ENCODE measurements at places on chromosomes 7 and 10.

- no peak for DNase-seq
Observed at GRCh38 chr10:46530249-46531186, 25.9 kb downstream of the GPRIN2 start.

DNA sequence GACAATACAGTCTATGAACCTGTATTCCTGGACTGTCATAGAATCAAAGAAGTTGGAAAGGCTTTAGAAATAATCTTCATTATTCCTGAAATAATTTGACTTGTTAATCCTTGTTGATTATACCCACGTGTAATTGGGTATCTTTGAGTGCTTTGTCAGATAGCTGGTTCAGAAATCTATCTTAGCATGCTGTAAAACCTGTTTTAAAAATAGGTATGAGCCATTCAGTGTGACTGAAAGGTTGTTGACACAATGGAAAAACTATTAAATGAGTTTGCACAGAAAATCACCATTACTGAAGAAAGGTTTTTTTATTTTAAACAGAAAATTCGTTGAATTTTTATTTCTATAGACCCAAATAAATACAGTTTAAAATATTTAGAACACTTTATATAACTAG lies 38.7 kb downstream of the PHTF2 start:
- no peak for DNase-seq

- DNase-seq, result no peak
Observed at GRCh38 chr10:116184512-116184794, 88.6 kb downstream of the GFRA1 start.

GRCh38 chr10:97684866-97685394 lies 2.1 kb downstream of the AVPI1 start:
- no peak for DNase-seq

GRCh38 chr10:100020886-100021253 lies 11.1 kb upstream of the DNMBP start:
- DNase-seq, result no peak

DNA sequence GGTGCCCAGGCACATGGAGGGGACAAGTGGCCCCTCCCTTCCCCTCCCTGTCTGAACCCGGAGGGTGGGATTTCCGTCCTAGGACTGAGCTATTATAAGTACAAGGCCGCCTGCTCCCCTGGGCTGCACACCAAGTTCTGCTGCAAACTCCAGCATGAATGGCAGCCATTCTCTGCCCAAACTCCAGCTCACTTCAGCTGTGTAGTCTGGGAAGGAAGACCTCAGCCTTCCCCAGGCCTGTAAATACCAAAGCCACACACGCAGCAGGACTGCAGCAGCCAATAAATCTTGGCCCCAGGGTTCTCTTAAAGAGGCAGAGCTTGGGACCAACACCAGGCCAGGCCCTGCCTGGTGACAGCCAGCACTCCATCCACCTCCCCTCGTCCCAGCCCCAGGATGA lies 291.3 kb upstream of the ZMIZ1 start:
- DNase-seq, result no peak

DNA sequence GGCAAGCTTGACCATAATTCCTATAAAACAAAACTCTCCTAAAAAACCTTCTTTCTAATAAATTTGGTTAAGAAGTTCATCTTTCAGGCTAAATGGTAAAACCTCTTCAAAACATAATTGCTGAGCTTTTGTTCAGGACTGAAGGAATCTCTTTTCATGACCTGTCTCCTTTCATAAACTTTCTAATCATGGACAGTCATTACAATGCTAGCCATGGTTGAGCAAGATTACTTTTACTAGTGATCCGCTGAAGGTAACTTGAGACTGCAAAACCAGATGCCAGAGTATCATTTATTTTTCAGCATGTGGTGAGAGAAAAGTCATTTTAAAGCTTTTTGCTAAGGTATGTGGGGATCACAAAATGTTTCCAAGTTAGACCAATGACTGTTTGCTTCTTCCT lies 186.4 kb upstream of the RHOBTB1 start:
- no peak for DNase-seq

All from stimulated activated CD8-positive, alpha-beta memory T cell treated with anti-CD3 and anti-CD28 coated beads, Interleukin-15, amount 100 ng/mL, for 48 hours (primary cell).